ENCODE measurements at places on chromosomes 7 and 10.

DNA sequence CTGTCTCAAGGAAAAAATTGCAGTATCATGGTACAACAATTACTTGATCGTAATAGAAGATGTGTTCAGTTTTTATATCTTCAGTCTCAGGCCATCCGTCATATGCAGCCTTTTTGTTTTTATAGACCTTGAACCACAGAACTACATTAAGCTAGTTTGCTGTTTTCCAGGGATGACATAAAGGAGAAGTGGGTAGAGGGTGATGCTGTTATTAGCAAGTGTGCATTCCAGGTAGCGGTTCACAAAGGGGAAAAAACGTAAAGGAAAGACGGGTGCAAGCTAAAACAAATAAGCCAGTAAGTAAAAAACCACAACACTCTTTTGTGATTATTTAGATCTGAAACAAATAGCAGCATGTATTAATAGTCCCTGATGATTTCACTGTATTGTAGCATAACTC, 71.7 kb downstream of the BMPR1A start:
- DNase-seq = no peak

DNA sequence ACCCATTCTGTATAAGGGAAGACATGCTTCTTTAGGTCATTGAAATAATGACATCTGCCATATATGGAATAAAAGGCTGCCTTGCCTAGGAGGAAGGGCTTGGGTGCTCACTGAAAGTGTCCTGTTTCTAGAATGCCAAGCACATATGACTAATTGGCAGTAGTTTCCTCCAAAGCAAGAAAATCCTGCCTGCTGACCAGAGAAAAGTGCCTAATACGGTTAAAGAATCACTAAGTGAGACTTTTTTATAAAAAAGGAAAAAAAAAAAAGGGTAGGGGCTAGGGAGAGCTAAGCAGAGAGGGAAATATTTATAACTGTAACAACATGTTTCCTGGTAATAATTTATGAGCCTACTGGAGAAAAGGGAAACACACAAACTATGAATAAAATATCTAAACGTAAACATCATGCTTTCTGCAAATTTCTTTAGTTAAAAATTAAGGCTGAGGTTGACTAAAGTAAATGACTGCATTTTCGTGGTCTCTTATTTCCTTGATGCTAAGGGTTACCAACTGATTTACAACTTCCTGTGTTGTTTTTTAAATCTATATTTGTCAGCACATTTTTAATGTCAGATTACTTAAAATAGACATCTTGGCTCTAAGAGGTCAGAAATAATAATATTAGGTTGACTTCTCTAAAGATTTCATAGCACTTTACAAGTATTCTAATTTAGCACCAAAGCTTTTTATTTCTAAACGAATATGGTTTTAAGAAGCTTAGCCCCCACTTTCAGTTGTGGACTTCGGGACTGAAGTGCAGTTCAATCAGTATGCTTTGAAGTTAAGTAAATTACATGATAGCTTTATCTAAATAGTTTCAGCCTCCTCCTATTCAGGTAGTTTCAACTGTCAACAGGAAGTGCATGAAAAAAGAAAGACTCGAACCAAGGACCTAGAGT, 89.6 kb downstream of the CABCOCO1 start:
- no peak for DNase-seq

GRCh38 chr7:81769891-81770727, at the start of gene HGF:
Gene HGF, minus strand, starts transcription at chr7:81770047. Its CDS starts 76 bp downstream, at chr7:81769971.
- no peak for DNase-seq

- DNase-seq = no peak
Measured at GRCh38 chr7:149171892-149172533, 23.3 kb upstream of the ZNF282 start.

GRCh38 chr7:117667456-117667855, 187.6 kb downstream of the CFTR start:
- no peak for DNase-seq

- no peak for DNase-seq
Measured at GRCh38 chr10:128867210-128867609, 599.8 kb upstream of the MGMT start.

DNA sequence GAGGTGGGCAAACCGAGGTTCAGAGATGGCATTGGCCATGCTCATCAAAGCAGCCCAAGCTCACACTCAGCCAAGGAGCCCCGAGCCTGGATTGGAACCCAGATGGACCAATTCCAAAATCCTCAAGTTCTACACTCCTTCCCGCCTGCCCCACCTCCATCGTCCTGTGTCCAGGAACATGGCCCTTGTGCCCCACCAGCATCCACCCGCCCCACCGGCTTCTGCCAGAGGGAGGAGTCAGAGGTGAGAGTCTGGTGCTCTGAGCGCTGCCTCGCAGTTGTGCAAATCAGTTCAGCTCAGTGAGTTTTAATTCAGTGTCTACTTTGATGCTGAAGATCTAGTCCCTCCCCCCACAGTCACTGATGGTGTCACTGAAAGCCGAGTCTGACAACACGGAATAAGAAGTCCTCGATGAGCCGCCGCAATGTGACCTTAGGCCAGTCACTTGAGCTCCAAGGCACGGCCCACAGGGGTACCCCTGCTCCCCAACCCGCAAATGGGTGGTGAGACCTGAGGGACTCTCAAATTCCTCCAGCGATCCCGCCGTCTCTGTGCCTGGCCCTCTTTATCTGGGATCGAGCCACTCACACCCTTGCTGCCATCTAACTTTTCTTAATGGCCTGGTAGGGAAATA, 26.3 kb downstream of the PRKAG2 start:
- DNase-seq = no peak

DNA sequence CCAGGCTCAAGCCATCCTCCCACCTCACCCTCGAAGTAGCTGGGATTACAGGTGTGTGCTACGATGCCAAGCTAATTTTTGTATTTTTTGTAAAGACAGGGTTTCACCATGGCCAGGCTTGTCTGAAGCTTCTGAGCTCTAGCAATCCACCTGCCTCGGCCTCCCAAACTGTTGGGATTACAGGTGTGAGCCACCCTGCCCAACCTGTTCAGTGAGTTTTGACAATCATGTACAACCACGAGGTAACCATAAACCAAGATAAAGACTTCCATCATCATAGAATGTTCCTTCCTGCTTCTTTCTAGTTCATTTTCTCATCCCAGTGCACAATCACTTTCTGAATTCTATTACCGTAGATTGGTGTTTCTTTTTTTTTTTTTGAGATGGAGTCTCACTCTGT, 30.5 kb upstream of the MKRN1 start:
- no peak for DNase-seq
